ENCODE measurements at places on chromosomes 4 and X.

DNA sequence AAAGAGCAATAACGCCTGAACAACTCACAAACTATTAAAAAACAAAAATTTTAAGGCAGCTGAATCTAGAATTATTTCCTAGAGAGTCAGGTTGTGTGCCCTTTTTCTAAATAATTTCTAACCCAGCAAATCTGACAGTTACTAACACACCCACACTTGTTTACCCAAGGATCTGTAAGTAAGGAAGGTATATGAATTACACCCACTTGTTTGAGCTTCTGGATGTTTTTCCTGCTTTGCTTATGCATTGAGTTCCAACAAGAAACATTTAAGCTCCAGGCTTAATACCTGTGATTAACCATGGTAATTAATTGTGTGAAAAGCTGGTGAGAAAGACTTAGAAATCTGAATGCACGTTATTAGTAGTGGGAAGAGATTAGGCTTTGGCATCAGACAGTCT is 1.5 kb downstream of the NIPAL1 start:
- DNase-seq: no peak

- no peak for DNase-seq
These were observed 61.6 kb downstream of the STX18 start for GRCh38 chr4:4480205-4480604.

GRCh38 chr4:187550256-187550950 is 445.2 kb upstream of the ZFP42 start:
- DNase-seq: no peak

DNA sequence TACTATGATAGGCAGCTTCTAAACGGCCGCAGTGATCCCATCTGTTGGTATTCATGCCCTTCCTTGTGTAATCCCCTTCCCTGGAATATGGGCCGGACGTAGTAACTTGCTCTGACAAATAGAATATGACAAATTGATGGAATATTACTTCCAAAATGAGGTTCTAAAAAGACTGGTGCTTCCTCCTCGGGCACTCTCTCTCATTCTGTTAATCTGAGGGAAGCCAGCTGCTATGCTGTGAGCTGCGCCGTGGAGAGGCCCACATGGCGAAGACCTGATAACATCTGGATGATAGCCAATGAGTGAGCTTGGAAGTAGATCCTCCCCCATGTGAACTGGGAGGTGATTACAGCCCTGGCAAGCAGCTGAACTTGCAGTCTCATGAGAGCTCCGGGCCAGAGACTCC is 27.2 kb upstream of the SLC25A4 start:
- no peak for DNase-seq

- no peak for DNase-seq
These were observed 87.8 kb downstream of the VCX2 start for GRCh38 chrX:8083286-8083685.

DNA sequence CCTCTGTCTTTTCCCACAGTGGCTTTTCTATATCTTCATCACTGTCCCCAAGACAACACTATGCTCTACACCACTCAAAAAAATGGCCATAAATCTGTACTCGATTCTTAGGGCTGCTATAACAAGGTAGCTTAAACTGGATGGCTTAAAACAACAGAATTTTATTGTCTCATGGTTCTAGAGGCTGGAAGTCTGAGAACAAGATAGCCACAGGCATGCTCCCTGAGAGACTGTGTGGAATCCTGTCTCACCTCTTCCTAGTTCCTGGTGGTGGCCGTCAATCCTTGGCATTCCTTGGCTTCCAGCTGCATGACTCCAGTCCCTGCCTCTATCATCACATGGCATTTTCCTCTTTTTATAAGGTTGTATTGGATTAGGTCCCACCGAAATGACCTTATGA is 70.7 kb upstream of the DCLK2 start:
- no peak for DNase-seq

- DNase-seq: no peak
These were observed 41.3 kb downstream of the RBMX start for GRCh38 chrX:136839196-136839595.

- DNase-seq: no peak
These were observed 175.5 kb downstream of the RAPGEF2 start for GRCh38 chr4:159278399-159278798.

GRCh38 chr4:182142176-182143085 is 100.8 kb upstream of the TENM3 start:
- DNase-seq: no peak

GRCh38 chr4:124937993-124938392 is 225.5 kb upstream of the ANKRD50 start:
- no peak for DNase-seq

DNA sequence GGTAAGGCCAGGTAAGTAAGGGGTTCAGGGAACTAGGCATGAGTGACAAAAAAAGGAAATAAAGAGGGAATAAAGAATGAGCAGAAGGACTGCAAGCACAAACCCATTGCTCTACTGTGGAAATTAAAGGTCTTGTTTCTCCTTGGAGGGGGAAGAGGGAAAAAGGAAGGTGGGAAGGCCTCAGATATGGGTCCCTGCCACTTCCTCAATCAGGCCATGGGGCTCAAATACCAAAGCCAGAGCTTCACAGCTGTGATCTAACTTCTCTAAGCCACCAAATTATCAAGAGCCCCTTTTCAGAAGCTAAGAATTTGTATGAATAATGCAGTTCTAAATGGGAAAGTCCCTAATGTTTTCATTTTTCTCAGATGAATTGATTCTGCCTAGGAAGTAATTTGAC is 4.7 kb downstream of the USP51 start:
- no peak for DNase-seq

GRCh38 chr4:1576304-1576960 is 107.7 kb downstream of the FAM53A start:
- no peak for DNase-seq

DNA sequence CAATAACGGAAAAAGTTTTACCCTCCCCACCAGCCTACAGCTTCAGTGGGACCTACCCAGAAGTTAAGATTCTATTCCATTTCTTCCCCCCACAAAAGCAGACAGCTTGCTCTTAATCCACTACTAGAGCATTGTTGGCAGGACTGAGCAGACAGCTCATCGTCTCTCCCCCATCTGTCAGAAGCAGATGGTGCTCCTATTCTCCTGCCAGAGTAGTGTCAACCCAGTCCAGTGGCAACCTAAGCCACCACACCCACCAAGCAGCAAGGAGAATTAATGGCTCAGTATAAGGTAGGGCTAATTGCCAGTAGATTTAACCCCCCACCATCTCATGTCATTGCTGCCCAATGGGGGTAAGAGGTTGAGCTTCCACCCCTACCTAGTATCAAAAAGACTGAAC is 62.0 kb downstream of the AWAT2 start:
- DNase-seq: no peak

DNA sequence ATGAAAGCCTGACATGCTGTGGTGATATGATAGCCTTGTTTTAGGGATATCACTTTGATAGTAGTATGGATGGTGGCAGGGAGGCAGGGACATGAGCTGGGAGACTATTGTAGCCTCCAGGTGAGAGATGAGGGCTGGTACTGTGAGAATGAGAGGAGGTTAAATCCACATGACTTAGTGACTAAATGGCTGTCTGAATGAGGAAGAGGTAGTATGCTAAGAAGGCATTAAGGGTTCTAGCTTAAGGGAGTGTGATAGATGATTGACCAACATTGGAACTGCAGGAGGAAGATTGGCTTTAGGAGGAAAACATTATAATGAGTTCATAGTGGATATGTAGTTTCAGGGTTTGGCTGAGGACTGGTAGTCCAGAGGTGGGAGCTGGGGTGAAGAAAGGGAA is 195.0 kb upstream of the ANK2 start:
- DNase-seq: no peak

DNA sequence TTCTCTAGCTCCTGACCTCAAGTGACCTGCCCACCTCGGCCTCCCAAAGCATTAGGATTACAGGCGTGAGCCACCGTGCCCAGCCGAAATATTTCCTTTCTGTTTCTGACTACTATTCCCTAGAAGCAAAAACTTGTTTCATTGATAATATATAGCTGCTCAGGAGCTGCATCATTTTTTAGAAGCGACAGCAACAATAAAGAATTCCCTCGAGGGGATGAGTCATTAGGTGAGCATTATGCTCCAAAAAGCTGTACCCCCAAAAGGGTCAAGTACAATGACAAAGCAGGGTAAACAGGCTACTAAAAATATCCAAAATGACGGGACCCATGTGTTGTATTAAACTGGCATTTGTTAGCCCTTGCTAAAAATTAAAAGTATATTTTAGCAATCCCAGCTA is 67.0 kb downstream of the RBM47 start:
- DNase-seq: no peak

DNA sequence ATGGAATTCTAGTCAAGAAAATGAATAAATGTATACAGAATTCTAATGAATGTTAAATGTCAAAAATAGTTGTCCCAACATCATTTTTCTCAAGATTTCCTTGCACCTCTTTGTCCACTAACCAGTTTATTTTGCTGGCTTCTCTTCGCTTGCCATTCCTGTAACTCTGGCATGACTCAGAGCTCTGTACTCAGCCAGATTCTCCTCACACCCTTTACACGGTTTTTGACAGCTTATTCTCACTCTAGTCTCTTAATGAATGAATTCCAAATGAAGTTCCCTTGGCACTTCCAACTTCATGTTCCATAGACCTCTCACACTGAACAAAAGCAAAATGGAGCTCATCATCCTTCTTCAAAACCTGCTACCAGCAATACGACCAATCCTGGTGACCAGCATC is 419.3 kb upstream of the SLIT2 start:
- DNase-seq: no peak

- DNase-seq: no peak
These were observed 189.1 kb downstream of the AFAP1 start for GRCh38 chr4:7750523-7750922.
